ENCODE measurements at places on chromosomes 6 and 20. TPM values are rescaled to one million over a fixed set of nuclear protein-coding genes. Genes with fewer than 3 reads are reported as not detected.

GRCh38 chr6:37042150-37042549 lies 36.7 kb downstream of the FGD2 start:
- peaks cover 2% of the 10 kb centered on the region for H3K36me3 ChIP-seq
- H3K27me3 ChIP-seq = no peaks in the 10 kb centered on the region
- peaks cover 52% of the 10 kb centered on the region for H3K4me1 ChIP-seq
- H3K27ac ChIP-seq = peak overlapping the region; percentile 37
- no peak overlapping the region for H3K4me3 ChIP-seq
- no peak for DNase-seq

DNA sequence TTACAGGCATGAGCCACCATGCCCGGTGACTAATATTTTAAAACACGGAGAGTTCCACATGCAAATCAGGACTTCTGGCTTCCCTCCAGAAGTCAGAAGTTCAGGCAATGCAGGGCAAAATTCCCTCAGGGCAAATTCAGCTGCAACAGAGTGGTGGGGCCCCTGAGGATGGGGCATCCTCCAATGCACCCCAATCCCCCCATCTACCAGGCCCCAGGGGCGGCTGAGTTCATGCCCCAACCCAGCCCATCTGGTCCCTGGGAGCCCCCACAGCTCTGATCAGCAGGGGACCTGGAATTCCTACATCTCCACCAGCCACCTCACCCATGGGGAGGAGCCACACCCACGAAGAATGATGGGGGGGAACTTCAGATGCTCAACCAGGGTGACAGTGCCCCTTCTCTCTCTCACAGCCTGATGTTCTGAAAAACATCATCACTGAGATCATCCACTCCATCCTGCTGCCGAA lies 22.6 kb downstream of the BPIFB1 start:
- peaks cover 2% of the 10 kb centered on the region for H3K4me1 ChIP-seq
- no peak overlapping the region for H3K27ac ChIP-seq
- no peak for DNase-seq
- H3K36me3 ChIP-seq = no peaks in the 10 kb centered on the region

GRCh38 chr20:61497029-61497627 lies 245.1 kb downstream of the CDH4 start:
- H3K27me3 ChIP-seq = no peaks in the 10 kb centered on the region
- H3K27ac ChIP-seq = no peak overlapping the region
- peaks cover 7% of the 10 kb centered on the region for H3K4me1 ChIP-seq
- no peak for DNase-seq
- no peaks in the 10 kb centered on the region for H3K36me3 ChIP-seq

DNA sequence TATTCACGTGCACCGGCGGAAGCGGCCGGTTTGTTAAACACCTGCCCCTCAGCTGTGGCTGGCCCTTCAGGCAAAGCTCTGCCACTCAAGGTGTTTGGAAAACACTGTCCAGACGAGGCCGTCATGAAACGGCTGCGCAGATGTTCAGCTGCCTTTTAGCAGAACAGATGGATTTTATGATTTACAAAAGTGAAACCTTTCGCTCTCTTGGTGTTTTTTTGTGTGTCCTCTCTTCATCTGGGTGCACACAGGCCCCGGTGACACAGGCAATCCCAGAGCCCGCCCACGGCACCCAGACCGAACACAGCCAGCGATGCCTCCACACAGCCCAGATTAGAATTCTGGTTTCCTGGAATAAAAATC lies 397.0 kb downstream of the SMOC2 start:
- no peaks in the 10 kb centered on the region for H3K4me1 ChIP-seq
- DNase-seq = no peak
- peaks cover 6% of the 10 kb centered on the region for H3K36me3 ChIP-seq
- H3K27me3 ChIP-seq = no peaks in the 10 kb centered on the region
- no peak overlapping the region for H3K27ac ChIP-seq

GRCh38 chr20:31515775-31516107 lies 1.5 kb downstream of the HM13 start:
- no peak overlapping the region for H3K4me3 ChIP-seq
- H3K4me1 ChIP-seq = peaks cover 18% of the 10 kb centered on the region
- DNase-seq = peak; percentile 77

GRCh38 chr20:29319725-29320124 lies 1937.7 kb upstream of the DEFB115 start:
- H3K27ac ChIP-seq = no peak overlapping the region
- peak overlapping the region; percentile 45 for H3K4me3 ChIP-seq
- H3K27me3 ChIP-seq = peaks cover 11% of the 10 kb centered on the region
- H3K36me3 ChIP-seq = peaks cover 2% of the 10 kb centered on the region
- no peak for DNase-seq

DNA sequence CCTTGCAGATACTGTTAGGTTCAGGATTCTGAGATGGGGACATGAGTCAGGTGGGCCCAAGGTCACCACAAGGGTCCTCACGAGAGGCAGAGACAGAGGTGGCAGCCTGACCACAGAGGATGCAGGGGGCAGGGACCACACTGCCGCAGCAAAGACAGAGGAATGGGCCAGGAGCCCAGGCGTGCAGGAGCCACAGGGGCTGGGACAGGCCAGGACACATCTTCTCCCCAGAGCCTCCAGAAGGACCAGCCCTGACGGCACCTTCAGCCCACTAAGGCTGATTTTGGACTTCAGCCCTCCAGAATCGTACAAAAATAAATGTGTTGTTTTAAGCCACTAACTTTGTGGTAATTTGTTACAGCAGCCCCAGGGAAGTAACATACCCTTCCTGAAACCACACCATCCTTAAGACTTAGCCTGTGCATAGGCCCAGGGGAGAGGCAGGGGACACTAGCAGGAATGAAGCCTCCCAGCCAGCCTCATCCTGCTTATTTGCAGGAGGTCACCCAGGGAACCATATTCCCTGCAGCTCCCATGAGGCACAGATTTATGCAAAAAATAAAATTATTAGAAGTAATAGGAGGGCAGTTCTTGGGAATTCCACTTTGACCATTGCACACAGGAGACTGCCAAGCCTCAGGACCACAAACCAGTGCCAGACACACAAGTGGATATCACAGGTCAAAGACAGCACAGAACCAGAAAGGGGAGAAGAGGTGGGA lies 119.3 kb upstream of the CST7 start:
- no peak overlapping the region for H3K27ac ChIP-seq
- H3K4me1 ChIP-seq = no peaks in the 10 kb centered on the region
- DNase-seq = no peak
- no peaks in the 10 kb centered on the region for H3K36me3 ChIP-seq
- no peak overlapping the region for H3K4me3 ChIP-seq

DNA sequence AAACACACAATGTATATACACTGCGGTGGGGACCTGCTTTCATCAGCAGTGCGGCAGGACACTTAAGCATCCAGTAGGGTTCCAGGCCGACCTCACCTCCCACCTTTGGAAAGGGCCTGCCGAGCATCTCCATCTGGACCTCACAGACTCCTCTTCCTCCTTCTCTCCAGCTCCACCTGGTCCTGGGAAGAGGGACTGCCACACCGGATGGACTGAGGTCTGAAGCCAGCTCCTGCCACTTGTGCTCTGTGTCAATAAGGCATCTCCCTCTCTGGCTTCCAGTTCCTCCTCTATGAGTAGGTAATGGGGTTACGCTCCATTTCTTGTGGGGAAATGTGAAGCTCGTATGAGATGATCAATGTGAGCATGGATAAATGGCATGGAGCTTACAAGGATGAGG lies 19.1 kb upstream of the NNAT start:
- DNase-seq = no peak
- no peaks in the 10 kb centered on the region for H3K36me3 ChIP-seq
- H3K4me1 ChIP-seq = no peaks in the 10 kb centered on the region

- no peak overlapping the region for H3K27ac ChIP-seq
- DNase-seq = no peak
- H3K4me1 ChIP-seq = no peaks in the 10 kb centered on the region
- no peaks in the 10 kb centered on the region for H3K36me3 ChIP-seq
- H3K27me3 ChIP-seq = no peaks in the 10 kb centered on the region
- no peak overlapping the region for H3K4me3 ChIP-seq
These were observed 87.5 kb downstream of the SAMD5 start for GRCh38 chr6:147595961-147596360.

DNA sequence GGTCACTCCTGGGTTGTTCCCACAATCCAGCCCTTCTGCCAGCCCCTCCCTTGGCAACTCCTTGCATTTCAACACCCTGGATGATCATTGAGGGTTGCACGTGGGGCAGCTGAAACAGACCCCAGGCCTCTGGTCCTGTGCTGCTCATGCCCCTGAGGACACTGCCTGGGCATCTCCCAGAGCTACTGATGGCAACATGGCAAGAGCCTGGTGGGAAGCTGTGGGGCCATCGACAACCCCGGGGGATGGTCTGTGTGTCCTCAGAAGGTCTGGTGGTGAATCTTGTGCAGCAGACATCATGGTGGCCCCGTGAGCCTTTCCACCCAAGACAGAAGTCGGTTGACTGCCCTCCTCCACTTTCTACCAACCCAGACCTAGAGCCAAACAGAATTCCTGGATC lies 4.9 kb upstream of the ANGPT4 start:
- H3K36me3 ChIP-seq = no peaks in the 10 kb centered on the region
- no peak overlapping the region for H3K27ac ChIP-seq
- peaks cover 5% of the 10 kb centered on the region for H3K27me3 ChIP-seq

DNA sequence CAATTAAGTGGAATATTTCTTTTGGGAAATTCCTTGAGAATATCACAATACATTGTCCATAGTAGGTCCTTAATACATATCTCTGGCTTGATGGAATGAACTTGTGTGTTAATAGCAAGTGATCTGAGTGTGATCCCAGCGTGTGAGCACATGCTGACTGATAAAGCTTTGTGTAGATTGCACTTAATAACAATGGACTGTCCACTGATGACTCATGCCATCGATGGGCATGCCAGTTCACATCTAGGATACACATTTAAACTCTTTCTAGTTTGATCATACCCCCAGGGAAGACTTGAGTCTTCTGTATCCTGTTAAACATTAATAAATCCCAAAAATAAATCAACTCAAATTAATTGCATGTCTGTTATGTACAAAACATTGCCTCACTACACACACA lies 454.3 kb upstream of the SPTLC3 start:
- no peaks in the 10 kb centered on the region for H3K36me3 ChIP-seq
- no peaks in the 10 kb centered on the region for H3K27me3 ChIP-seq
- no peak overlapping the region for H3K27ac ChIP-seq
- no peak for DNase-seq

DNA sequence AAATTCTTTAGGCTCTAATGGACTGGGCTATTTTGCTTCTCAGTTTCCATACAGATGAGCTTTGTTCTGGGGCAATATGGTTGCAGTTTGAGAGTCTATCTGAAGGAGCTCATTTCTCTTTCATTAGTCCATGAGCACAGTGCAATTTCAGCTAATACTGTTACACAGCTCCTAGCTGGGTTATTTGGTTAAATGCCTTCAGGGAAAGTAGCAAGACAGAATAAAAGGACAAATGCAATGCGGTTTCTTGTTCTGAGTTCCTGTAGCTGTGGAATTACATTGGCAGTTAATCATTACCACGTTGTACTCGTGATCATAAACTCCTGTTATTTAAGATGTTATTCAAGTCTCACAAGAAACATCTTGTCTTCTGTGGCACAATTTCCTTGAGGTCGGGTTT lies 127.7 kb downstream of the BFSP1 start:
- H3K27me3 ChIP-seq = no peaks in the 10 kb centered on the region
- no peak overlapping the region for H3K27ac ChIP-seq
- no peak overlapping the region for H3K4me3 ChIP-seq
- DNase-seq = no peak
- H3K36me3 ChIP-seq = no peaks in the 10 kb centered on the region
- no peaks in the 10 kb centered on the region for H3K4me1 ChIP-seq

GRCh38 chr6:154306696-154307095 lies 49.9 kb downstream of the IPCEF1 start:
- H3K27me3 ChIP-seq = peaks cover 20% of the 10 kb centered on the region
- H3K4me3 ChIP-seq = no peak overlapping the region
- H3K27ac ChIP-seq = no peak overlapping the region
- DNase-seq = no peak
- peaks cover 4% of the 10 kb centered on the region for H3K4me1 ChIP-seq

DNA sequence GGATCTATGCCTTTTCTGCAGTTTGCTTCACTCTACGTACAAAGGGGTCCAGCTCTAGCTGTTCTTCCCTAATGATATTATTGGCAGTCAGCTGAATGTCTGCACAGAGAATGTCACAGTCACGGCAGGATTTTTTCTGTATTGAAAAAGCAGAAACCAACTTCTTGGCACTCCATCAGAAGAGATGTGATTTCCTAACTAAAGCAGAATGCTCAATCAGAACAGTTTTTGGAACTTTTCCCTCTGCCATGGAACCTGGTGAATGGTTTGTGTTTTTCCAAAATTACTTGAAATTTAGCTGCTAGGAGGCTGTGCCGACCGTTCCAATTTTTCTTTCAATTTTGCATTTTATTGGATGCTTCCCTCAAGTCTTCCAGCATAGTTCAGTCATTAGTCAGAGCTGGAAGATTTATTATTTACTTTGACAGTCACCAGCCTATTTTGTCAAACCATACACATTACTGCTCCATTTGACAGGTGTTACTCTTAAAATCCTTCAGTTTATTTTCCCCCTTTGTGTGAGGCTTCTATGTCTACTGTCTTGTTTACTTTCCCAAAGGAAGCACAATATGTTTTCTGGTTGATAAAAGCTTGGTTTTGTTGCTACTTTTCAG lies 259.6 kb upstream of the EPHA7 start:
- H3K4me3 ChIP-seq = no peak overlapping the region
- no peaks in the 10 kb centered on the region for H3K36me3 ChIP-seq
- DNase-seq = no peak
- no peaks in the 10 kb centered on the region for H3K4me1 ChIP-seq
- no peaks in the 10 kb centered on the region for H3K27me3 ChIP-seq

DNA sequence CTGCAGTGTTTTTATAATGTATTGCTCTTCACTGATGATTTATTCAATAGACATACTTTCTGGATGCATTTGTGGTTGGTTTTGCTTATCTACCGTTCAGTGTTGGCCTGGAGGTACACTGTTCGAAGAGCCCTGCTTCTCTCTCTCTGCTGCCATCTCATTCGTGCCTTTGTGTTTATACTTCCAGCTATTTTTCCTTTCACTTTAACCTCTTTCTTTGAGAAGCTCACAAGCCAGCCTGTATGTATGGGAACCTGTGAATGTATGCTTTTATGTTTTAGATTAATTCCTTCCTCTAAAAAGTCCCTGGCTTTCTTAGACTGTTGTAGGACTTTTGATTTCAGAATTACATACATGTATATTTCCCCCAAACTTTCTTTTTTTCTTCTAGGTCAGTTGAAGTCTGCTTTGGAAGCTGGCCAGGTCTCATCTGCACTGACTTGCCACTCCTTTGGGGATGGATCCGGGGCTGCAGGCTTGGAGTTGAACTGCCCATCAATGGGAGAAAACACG lies 83.0 kb downstream of the SCAND1 start:
- DNase-seq = no peak
- H3K27ac ChIP-seq = peak overlapping the region; percentile 41
- peaks cover 4% of the 10 kb centered on the region for H3K4me1 ChIP-seq
- H3K36me3 ChIP-seq = peaks cover 26% of the 10 kb centered on the region
- H3K4me3 ChIP-seq = no peak overlapping the region
- H3K27me3 ChIP-seq = no peaks in the 10 kb centered on the region

- no peak for DNase-seq
- peaks cover 4% of the 10 kb centered on the region for H3K4me1 ChIP-seq
- peaks cover 58% of the 10 kb centered on the region for H3K27me3 ChIP-seq
- H3K36me3 ChIP-seq = no peaks in the 10 kb centered on the region
- peak overlapping the region; percentile 74 for H3K4me3 ChIP-seq
These were observed 1.4 kb downstream of the TMEM170B start for GRCh38 chr6:11538819-11539468.

Gene PRSS35
- not detected for total RNA-seq

Gene MICB
- total RNA-seq = 32.8 TPM

Gene ANGPT4
- not detected for total RNA-seq

Gene C6orf58
- not detected for total RNA-seq

Gene NFKBIL1
- 14.8 TPM for total RNA-seq

Gene SLC17A4
- not detected for total RNA-seq

Gene AAR2
- 32.6 TPM for total RNA-seq
